ENCODE measurements at places on chromosomes 3 and 15.

- no peak for DNase-seq
Observed at GRCh38 chr3:8387571-8387970, 114.1 kb upstream of the LMCD1 start.

DNA sequence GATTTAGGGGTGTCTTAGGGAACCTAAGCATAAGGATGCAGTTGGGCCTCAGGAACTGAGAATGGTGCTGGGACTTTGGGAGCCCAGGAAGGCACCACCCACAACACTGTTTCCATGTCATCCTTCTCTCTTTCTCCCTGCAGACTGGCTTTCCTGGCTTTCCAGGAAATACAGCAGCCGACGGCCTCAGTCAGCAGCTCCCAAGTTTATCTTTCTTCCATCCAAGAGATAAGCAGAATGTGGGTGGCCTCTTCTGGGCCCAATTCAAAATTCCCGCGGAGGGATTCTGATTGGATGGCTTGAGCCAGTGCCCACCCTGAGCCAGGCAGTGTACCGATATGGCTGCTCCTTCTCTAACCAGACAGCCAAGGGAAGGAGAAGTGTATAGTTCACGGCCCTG lies 4.5 kb upstream of the CLN6 start:
- no peak for DNase-seq

GRCh38 chr3:126310816-126311215 lies 46.4 kb downstream of the KLF15 start:
- DNase-seq, result no peak

DNA sequence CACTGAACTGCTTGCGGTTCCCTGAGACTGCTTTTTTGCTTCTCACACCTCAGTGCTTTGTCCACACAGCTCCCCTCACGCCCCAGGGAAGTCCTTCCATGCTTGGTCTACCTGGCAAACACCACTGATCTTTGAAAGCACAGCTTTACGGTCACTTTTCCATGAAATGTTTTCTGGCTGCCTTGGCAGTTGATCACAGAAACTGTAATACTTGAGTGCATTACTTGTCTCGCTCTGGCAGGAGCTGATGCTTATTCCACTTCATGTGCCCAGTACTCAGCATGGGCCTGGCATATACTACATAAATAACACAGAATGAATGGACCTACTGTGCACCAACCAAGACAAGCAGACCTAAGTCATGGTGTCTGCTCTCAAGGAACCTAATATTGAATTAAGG lies 121.1 kb downstream of the MEX3B start:
- DNase-seq, result no peak

Data from T-helper 1 cell (primary cell).